ENCODE measurements at places on chromosomes 2 and 18.

DNA sequence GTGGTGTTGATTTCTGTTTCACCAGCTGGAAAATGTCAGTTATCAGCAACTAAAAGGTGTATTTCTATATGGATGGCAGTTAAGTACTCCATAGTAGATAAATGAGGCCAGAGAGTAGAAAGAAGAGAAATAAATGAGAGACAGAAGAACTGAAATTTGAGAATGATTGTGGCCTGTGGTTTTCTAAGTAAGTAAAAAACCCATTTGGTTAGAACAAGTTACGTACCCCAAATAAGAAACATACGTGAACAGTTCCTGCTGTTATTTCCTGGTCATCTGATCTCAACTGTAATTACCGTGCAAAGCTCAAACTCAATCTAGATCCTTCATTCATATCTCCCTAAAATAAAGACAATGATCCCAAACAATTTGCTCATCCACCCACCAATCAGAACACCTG lies 181.3 kb downstream of the PID1 start:
- no peak for DNase-seq
- no peak overlapping the region for H3K4me3 ChIP-seq
- no peaks in the 10 kb centered on the region for H3K36me3 ChIP-seq

DNA sequence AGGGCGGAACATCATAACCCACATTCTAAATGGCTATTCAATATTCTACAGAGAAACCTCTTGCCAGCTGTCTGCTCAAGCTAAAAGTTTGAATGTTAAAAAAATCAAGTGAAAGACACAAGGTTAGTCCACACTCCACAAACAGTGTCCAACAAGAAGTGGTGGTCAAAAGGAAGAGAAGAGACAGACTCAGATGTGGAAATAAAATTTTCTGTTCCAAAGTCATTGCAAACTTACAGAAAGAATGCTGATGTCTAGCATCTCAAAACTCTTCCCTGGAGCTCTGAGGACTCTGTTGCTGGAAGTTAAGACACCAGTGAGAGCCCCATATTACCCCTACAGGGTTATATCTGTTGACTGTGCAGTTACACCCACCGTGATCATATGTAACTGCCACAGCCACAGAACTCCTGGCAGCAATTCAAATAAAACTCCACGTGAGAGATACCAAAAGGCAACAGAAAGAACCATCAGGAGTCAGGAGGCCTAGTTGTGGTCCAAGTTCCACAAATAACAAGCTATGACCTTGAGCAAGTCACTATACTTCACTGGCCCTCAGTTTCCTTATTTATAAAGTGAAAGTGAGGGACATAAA lies 60.9 kb downstream of the AAK1 start:
- H3K4me3 ChIP-seq = no peak overlapping the region
- H3K27me3 ChIP-seq = no peaks in the 10 kb centered on the region
- DNase-seq = no peak
- peaks cover 47% of the 10 kb centered on the region for H3K4me1 ChIP-seq

DNA sequence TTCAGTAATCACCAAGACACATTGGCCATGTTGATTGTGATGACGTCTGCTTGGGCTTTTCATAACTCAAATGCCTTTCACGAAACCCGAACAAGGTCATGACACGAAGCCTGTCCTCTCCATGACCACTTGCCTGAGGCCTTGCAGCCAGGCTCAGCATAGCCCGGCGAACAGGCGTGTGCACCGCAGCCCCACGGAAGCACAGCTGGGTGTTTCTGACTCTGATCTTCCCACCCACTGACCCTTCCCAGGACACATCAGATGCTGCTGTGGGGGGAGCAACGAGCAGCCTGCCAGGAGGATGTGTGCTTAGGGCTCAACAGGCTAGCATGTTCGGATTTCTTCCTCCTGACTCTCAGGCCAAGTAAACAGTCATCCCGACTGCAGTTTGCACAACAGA lies 369.4 kb upstream of the SALL3 start:
- no peak overlapping the region for H3K27ac ChIP-seq
- H3K4me3 ChIP-seq = no peak overlapping the region
- no peak for DNase-seq

DNA sequence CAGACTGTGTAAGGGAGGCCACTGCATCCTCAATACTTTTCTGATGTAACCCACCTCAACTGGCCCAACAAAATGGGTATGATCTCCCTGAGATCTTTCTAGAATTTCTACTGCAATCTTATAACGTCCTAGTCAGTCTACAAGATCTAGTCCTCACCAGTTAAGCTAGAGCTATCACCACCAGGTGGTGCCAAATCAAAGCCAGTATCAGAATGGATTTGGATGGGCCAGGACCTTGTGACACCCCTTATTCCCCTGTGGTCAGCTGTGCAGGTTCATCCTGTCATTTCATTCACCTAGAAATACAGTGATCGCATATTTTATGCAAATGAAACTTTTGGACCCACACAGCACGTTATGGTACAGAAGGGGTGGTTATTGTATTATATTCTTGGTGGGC lies 90.3 kb downstream of the OLA1 start:
- peaks cover 4% of the 10 kb centered on the region for H3K36me3 ChIP-seq
- peaks cover under 1% of the 10 kb centered on the region for H3K4me1 ChIP-seq
- H3K4me3 ChIP-seq = no peak overlapping the region
- H3K27ac ChIP-seq = no peak overlapping the region
- DNase-seq = peak; percentile 41

- DNase-seq = no peak
- H3K27me3 ChIP-seq = no peaks in the 10 kb centered on the region
- H3K4me3 ChIP-seq = no peak overlapping the region
Observed at GRCh38 chr2:127072396-127072795, 34.6 kb downstream of the BIN1 start.

DNA sequence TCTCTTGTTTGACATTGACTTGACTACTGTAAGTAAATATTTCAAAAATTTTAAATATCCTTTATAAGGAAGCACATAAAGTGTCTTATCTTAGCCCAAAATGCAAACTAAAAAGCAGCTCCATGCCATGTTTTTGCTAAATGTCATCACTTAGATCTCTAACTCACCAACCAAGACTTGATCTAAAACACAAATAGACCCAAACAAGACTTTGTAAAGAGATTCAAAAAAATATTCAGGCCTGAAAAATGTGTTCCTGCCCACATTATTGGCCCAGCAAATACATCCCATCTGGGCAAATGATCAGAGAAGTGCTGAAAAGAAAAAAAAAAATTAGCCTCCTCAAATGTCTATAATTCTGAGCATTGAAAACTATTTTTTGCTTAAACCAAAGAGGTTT lies 187.6 kb downstream of the MREG start:
- no peak for DNase-seq
- H3K27ac ChIP-seq = no peak overlapping the region
- H3K4me3 ChIP-seq = no peak overlapping the region
- peaks cover 27% of the 10 kb centered on the region for H3K4me1 ChIP-seq
- H3K27me3 ChIP-seq = no peaks in the 10 kb centered on the region
